Activated T-cell treated with anti-CD3 and anti-CD28 coated beads, Interleukin-2, amount 50 U/mL, for 72 hours (primary cell): ENCODE measurements at places on chromosomes 5 and 9. TPM values are rescaled to one million over a fixed set of nuclear protein-coding genes. Genes with fewer than 3 reads are reported as not detected.
A peak's percentile ranks its signal among the peaks of the same experiment; 100 is the strongest.

CNTFR gene
- total RNA-seq: not detected

DNA sequence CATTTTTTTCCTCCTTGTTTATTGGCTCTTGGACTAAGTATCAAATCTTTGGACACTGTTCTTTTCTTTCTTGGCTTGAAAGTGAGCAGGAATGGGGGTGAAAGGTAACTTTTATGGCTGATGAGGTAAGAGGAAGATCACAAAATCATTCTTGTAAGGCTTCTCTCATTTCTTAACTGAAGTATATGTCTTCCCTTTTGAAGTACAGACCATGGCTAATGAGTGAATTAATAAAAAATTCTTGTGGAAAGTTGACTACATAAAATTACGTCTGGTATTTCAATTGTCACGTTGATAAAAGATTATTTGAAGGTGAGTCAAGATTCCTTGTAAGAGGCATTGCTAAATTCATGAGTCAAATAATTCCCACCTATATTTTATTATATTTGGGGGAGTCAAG lies 25.1 kb downstream of the VCAN start:
- no peak for DNase-seq
- H3K4me3 ChIP-seq: no peak overlapping the region
- H3K27me3 ChIP-seq: peaks cover 10% of the 10 kb centered on the region
- peaks cover 9% of the 10 kb centered on the region for H3K4me1 ChIP-seq
- H3K27ac ChIP-seq: no peak overlapping the region

GRCh38 chr5:73435759-73436534 lies 12.6 kb downstream of the FOXD1 start:
- H3K27me3 ChIP-seq: peaks cover 85% of the 10 kb centered on the region
- H3K36me3 ChIP-seq: peaks cover 3% of the 10 kb centered on the region
- peak overlapping the region; percentile 2 for H3K27ac ChIP-seq
- H3K4me1 ChIP-seq: peaks cover 10% of the 10 kb centered on the region

GRCh38 chr9:98401140-98402018 lies 145.9 kb upstream of the TBC1D2 start:
- H3K4me3 ChIP-seq: no peak overlapping the region
- H3K36me3 ChIP-seq: no peaks in the 10 kb centered on the region
- no peak for DNase-seq
- no peaks in the 10 kb centered on the region for H3K4me1 ChIP-seq

DNA sequence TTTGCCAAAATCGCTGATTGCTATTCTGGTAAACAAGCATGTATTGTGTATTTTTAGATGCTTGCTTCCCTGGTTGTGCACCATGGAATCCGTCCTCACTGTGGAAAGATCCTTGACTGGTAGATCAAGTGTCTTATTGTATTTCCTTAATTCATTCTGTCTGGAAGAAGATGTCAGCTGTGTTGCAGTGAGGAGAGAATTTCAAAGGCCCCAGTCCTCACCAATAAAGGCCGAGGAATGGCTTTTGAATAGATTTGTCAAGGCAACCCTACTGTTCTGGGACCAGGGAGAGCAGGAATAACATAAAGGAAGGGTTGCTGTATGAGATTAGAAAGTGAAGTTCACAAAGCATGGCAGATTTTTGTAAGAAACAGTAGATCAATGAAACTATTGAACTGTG lies 36.2 kb upstream of the POU5F2 start:
- no peak overlapping the region for H3K4me3 ChIP-seq
- H3K36me3 ChIP-seq: peaks cover 10% of the 10 kb centered on the region
- no peak overlapping the region for H3K27ac ChIP-seq
- no peak for DNase-seq
- H3K4me1 ChIP-seq: no peaks in the 10 kb centered on the region

- H3K27ac ChIP-seq: no peak overlapping the region
- no peak for DNase-seq
- H3K4me1 ChIP-seq: no peaks in the 10 kb centered on the region
- no peak overlapping the region for H3K4me3 ChIP-seq
- no peaks in the 10 kb centered on the region for H3K36me3 ChIP-seq
Measured at GRCh38 chr5:89208811-89209210, 325.8 kb upstream of the MEF2C start.

DNA sequence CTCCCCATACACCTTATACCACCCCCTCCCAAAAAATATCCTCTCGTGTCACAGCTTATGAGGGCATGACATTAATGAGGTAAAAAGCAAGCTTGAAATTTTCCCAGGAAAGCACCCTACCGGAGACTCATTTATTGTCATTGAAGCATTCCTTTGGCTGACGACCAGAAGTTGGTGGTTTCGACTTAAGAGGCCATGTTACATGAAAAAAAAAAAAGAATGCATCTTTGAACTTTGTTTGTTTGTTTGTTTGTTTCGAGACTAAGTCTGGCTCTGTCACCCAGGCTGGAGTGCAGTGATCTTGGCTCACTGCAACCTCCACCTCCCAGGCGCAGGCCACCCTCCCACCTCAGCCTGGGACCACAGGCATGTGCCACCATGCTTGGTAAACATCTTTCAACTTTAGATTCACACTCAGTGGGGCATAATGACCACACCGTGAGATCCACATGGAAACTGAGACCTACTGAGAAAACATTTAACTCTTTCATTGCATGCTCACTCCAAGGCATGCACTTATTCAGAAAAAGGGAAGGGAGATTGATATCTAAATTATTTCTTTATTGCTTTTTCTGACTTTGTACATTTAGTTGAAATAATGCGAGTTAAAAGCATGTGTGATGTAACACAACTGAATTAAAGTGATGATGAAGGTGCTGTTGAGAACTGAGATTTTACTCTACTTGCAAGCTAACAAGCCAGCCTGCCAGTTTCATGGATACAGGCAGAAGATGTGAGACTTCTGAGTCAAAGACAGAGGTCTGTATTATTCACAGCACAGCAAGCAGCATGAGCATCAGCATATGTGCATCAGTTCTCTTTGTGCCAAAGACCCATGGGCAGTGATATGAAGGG lies 5.1 kb upstream of the RAB14 start:
- no peaks in the 10 kb centered on the region for H3K36me3 ChIP-seq
- peaks cover 33% of the 10 kb centered on the region for H3K4me1 ChIP-seq
- peak overlapping the region; percentile 15 for H3K4me3 ChIP-seq
- no peaks in the 10 kb centered on the region for H3K27me3 ChIP-seq
- peak; percentile 28 for DNase-seq

GRCh38 chr5:32475334-32476097 lies 31.0 kb upstream of the ZFR start:
- H3K27ac ChIP-seq: no peak overlapping the region
- H3K36me3 ChIP-seq: no peaks in the 10 kb centered on the region
- no peak overlapping the region for H3K4me3 ChIP-seq
- no peaks in the 10 kb centered on the region for H3K27me3 ChIP-seq
- H3K4me1 ChIP-seq: no peaks in the 10 kb centered on the region
- DNase-seq: no peak
